ENCODE measurements at places on chromosomes 3 and 15. TPM values are rescaled to one million over a fixed set of nuclear protein-coding genes. Genes with fewer than 3 reads are reported as not detected.

- no peak for DNase-seq
Observed at GRCh38 chr3:120795959-120796358, 53.4 kb downstream of the GTF2E1 start.

Gene IL12A
- not detected for total RNA-seq

DNA sequence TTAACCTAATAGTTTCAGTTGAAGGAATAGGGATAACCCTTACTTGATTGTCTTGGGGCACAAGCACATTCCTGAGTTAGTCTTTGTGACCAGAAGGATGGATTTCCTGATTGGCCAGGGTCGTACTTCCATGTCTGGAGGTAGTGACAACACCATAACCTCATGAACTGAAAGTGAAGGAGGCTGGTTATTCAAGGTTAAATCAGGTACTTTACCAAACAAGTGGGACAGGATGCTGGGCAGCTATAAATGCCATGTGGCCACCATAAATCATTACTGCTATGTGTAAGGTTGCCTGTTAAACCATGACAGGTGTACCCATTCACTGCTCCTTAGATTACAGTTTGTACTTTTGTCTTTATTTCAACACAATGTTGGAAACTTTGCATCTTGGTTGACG lies 128.3 kb upstream of the SAMMSON start:
- DNase-seq = no peak

DNA sequence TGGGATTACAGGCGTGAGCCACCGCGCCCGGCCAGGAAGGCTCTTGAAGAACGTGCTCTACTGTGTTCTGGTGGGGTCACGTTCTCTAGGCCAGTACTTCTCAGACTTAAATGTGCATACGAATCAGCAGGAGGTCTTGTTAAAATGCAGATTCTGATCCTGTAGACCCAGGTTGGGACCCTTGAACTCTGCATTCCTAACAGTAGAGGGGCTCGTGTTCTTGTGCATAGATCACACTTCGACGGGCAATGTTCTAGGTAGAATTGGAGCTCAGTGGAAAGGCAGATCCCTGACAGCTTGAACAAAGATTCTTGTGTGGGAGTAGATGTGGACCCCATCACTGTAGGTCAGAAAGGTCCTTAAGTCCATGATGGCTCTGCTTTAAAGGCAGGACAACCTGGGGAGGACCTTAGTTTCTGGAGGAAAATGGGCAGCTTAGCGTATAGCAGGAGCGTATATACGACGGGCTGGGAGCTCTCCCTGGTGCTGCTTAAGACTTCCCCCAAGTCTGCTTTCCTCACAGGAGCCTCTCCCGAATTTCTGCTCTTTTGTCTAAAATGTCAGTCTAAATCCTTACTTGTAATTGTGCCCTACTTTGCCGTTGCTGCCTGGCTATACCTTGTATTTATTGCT lies 16.9 kb upstream of the FAM81A start:
- DNase-seq = no peak

GRCh38 chr3:88462230-88462629 lies 312.5 kb downstream of the C3orf38 start:
- no peak for DNase-seq

GRCh38 chr15:98668566-98669308 lies 20.4 kb downstream of the IGF1R start:
- peak; percentile 81 for DNase-seq

GRCh38 chr3:44077267-44077666 lies 164.4 kb upstream of the TOPAZ1 start:
- DNase-seq = no peak

DNA sequence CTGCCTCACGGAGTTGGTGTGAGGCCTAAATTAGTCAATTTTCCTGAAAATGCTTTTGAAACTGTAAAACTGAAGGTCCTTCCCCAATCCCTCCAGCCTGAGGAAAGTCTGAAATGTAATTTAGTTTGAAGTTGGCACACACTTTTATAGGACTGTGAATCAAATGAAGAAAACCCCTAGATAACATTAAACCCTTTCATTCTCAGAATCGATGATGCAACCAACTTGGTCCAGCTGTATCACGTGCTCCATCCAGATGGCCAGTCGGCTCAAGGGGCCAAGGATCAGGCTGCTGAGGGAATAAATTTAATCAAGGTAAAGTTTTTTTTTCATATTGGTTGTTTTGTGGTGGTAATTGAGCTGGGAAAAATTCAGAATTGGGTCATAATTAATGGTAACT lies 11.7 kb downstream of the MRPS22 start:
- no peak for DNase-seq

DNA sequence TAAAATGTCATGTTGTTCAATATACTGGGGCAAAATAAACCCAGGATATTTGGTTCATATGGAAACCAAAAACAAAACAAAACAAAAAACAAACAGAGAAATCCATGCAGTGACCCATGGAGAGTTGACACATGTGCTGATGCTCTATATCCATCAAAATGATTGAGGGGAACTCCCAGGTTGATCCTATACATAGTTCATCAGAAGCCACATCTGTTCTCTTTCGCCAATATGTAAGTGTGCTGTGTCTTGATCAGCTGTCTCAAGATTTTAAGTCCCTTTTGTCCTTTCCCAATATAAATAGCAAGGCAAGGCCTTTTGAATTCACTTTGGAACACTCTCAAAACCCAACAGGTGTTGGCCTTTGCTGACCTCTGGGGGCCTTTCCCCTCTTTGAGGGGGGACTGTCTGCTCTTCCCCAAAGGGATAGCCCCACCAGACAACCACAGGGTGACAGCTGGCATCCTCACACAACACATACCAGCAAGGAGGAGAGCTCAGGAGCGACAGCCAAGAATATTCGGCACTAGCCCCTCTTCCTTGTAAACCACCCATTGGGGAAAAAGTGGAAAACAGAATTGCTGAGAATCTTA lies 209.4 kb upstream of the CD96 start:
- DNase-seq = no peak

Gene SCG5
- total RNA-seq = 1.2 TPM

- DNase-seq = no peak
Observed at GRCh38 chr15:29934251-29934650, 112.0 kb upstream of the TJP1 start.

DNA sequence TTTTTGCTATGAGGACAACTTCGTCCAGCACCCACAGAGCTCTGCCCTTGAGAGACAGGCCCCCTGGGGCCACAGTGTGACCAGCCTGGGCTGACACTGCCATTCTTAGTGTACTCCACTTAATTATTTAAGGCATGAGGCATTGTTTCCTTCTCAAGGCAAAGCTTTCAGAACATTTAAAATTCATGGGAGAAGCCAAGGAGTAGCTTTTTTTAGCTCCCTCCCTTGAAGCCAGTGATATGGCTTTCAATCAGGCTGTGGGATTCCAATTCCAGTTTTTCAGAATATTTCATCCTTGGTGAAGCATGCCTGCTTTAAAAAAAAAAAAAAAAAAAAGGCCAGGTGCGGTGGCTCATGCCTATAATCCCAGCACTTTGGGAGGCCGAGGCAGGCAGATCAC lies 21.3 kb downstream of the HOMER2 start:
- no peak for DNase-seq

Gene FBXO40
- not detected for total RNA-seq

DNA sequence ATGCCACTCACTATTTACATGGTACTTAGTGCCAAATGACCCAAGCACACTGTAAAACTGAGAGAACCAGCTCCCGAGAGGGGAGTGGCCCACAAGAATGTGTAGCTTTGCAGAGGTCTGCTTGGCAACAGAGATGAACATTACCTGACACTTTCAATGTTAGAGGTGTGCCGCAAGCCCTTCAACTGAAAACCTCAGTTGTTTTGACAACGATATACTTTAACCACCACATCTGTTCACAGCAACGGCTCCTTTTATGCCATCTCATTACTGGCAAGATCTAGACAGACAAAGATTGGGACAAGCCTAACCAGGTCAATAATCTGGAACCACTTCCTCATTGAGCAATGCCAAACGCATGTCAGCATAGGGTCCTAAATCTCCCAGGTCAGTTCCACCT lies 23.7 kb downstream of the NEK10 start:
- no peak for DNase-seq

Gene CLDN11
- not detected for total RNA-seq

- peak; percentile 65 for DNase-seq
Observed at GRCh38 chr3:31288641-31289100, 244.1 kb upstream of the STT3B start.

- peak; percentile 6 for DNase-seq
Observed at GRCh38 chr15:74777769-74778598, 3.9 kb upstream of the CSK start.

Gene GOLGA8Q
- 0.32 TPM for total RNA-seq

Gene TAGLN3
- total RNA-seq = 3.5 TPM

DNA sequence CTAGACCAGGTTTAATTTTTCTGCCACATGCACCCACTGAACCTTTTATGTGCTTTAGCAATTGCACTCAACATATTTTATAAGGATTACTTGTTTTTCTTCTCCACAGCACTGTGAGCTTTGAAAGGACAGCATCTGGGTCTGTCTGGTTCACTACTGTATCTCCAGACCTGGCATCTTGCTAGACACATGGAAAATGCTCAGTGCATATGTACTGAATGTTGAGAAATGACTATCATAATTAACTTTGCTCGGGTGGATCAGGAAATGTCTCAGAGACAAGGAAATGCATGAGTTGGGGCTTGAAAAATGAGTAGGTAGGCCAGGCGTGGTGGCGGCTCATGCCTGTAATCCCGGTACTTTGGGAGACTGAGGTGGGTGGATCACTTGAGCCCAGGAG lies 40.2 kb downstream of the DOCK3 start:
- no peak for DNase-seq

Gene SNRPN
- total RNA-seq = 62.2 TPM

Gene UBA3
- total RNA-seq = 59.5 TPM

- no peak for DNase-seq
Observed at GRCh38 chr15:80861731-80862170, 82.6 kb downstream of the CEMIP start.

GRCh38 chr3:171620825-171621434 lies 160.7 kb upstream of the TNIK start:
- DNase-seq = no peak
